ENCODE measurements at places on chromosomes 7 and 10. TPM values are rescaled to one million over a fixed set of nuclear protein-coding genes. Genes with fewer than 3 reads are reported as not detected.

DNA sequence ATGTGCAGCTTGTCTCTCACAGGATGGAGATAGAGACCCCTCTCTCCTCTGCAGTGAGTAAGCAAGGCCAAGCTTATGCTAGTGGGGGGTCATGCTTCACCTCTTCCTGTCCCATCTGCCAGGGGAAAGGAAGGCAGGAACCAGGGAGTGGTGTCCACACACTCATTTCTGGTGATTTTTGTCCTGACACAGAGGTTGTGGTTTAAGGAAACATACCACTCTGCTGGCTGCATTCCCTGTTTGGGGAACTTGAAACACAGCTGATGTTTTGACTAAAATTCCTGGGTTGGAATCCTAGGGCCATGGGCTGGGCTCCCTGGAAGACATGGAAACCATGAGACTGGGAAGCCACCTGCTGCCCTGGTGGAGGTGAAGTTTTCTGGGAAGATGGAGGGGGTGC is 21.4 kb downstream of the C10orf120 start:
- no peak for DNase-seq

DNA sequence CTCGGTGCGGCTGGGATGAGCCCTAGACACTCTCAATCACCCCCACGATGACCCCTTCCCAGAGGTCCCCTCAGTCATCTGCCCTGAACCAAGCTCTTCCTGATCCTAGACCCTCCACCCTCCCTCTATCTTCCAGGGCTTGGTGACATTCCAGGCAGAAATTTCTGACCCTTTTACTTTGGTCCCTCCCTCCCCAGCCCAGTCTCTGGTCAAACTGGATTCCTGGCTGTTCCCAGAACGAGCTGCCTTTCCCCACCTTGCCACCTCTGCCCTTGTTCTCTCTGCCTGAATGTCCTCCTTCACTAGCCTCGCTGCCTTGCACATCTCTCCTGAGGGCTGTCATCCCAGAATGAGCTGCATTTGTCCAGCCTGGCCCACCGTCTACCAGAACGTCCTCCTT is 1.3 kb upstream of the CLDN4 start:
- DNase-seq: no peak

- no peak for DNase-seq
These were observed 136.9 kb upstream of the PTN start for GRCh38 chr7:137480401-137480800.

DNA sequence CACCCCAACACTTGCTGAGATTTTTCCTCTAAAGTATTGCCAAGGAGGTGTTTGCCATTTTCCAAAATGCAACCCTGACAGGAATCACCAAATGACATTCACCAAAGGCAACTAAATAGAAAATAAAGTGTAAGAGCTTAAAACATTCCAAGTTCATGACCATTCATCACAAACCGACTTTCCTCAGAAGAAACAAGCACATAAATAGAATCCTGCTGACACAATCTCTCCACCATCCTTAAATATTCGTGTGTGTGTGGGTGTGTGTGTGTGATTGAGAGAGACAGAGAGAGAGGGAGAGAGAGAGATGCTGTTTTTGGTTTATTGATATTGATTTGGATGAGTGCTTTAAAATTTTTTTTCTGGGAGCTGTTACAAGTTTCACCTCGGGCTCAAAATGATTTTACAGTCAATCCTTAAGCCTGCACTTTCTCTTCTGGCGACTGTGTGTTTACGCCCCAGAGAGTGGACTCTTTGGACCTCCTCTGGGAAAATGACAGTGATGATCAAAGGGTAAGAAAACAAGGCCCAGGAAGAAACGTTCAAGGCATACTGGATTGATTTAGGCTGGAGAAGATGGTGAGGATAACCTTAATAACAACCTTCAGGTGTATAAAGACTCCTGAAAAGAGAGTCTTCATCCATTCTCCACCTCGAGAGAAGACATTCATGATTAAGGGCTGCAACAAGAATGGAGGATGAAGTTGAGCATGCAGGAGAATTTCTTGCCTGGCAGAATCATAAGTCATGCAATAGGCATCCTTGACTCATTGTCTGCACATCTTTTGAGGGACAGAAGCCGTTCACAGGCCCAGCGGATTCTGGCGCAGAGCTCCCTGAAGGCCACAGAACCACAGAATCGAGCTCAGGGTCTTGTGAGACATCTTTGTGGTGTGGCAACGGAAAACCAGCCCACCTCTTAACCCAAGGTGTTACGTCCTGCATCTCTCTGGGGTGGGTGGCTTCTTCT is 104.4 kb upstream of the FGFR2 start:
- no peak for DNase-seq

Gene SP8
- not detected for total RNA-seq

Gene NACAD
- total RNA-seq: 7.8 TPM

DNA sequence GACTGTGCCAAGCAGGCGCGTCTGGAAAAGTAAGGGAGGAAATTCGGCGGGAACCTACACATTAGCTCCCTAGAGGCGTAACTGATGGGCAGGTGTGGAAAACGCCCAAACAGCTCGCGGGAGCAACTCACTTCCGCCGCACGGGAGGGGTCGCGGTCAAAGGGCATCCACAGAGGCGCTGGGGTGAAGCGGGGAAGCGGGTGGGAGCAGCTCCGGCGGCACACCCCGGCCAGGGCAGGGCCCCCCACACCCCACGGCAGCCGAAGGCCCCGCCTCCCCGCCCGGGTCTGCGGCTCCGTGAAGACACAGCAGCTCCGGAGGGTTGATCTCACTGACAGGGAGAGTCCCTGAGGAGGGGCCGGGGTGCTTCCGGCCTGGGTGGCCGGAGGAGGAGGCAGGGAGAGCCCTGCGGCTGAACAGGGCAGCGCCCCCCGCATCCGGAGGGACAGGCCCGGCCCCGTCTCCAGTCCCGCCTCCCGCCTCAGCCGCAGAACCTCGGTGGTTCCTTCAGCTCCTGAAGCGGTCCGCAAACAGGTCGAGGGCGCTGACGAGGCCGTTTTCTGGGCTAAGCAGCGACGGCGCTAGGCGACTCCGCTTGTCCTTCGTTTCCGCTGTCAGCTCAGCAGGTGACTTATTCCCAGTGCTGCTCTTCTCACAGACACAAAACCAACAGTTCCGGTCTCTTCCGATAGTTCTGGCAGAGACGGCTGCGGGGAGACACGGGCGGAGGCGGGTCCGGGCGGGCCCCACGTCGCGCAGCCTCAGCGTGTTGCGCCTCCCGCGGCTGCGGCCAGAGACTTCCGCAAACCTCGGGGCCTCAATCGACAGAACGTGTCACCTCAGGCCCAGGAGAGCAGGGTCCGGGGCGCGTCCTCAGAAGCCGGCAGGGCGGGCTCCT is 276.1 kb downstream of the DNAJB6 start:
- DNase-seq: no peak

Gene CNPY1
- not detected for total RNA-seq

DNA sequence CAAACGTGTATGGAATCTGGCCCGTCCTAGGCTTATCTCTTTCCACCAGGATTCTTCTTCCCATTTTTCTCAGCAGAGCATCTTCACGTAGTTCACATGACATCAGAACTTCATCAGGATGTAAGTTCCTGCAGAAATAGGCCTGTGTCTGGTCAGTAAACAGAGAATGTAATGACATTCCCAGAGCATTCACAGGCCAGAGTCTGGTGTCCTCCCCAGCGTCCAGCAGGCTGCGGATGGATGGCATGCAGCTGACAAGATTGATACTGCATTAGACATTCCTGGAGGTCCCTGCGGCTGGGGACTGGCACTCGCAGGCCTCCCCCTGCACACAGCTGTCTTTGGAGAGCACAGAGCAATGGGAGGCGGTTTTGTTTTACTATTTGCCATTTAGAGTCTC is 28.7 kb downstream of the MGMT start:
- no peak for DNase-seq

DNA sequence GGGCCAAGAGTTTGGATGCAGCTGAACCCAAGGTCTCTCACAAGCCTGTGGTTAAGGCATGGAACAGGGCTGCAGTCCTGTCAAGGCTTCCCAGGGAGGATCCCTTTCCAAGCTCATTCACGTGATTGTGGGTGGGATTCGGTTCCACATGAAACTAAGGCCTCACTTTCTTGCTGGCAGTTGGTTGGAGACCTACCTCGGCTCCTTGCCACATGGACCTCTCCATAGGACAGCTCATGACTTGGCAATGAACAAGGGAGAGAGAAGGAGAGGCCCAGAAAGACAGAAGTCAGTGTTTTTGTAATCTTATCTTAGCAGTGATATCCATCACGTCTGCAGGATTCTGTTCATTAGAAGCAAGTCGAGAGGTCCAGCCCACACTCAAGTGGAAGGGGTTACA is 583.8 kb downstream of the LRMDA start:
- peak; percentile 35 for DNase-seq

- DNase-seq: no peak
These were observed 117.7 kb upstream of the KIAA1217 start for GRCh38 chr10:24091256-24091655.

Gene NME8
- not detected for total RNA-seq

- DNase-seq: no peak
These were observed 43.0 kb downstream of the ZMYND11 start for GRCh38 chr10:178208-178607.

- DNase-seq: no peak
These were observed 3.5 kb upstream of the GSTK1 start for GRCh38 chr7:143259765-143260164.

DNA sequence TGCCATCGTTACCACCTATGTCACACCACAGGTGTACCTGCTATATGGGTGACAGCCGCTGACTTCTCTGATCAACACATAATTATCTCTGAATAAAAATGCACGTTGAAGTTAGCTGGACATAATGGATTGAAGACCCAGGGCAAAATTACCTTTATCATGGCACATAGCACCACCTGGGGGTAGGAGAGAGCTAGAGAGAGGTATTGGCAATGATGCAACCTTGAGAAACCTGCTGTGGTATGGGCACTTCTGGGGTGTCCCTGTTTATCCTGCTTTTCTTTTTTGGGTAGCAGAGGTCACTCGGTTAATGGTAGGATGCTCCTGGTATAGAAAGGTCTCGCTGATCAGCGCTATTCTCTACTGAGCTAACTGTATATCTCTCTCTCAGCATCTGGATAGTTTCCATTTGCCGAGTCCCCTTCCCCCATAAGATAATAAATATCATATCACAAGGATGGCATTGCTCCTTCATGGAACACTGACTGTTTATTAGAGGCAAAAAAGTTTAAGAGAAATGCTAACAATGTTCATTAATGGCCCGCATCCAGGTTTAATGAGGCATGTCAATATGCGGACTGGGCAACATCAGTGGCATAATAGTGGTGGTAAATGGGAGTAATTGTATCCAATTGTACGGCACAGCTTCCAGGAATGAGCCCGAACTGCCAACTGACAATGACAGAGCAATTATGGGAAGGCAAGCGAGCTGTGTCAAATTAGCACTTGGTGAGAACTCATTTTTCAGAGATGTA is 323.1 kb downstream of the TFEC start:
- no peak for DNase-seq

Gene LRRC61
- total RNA-seq: 19.3 TPM

- no peak for DNase-seq
These were observed 37.7 kb downstream of the NRF1 start for GRCh38 chr7:129649128-129649690.

GRCh38 chr7:18401757-18402156 is 93.8 kb upstream of the HDAC9 start:
- no peak for DNase-seq

DNA sequence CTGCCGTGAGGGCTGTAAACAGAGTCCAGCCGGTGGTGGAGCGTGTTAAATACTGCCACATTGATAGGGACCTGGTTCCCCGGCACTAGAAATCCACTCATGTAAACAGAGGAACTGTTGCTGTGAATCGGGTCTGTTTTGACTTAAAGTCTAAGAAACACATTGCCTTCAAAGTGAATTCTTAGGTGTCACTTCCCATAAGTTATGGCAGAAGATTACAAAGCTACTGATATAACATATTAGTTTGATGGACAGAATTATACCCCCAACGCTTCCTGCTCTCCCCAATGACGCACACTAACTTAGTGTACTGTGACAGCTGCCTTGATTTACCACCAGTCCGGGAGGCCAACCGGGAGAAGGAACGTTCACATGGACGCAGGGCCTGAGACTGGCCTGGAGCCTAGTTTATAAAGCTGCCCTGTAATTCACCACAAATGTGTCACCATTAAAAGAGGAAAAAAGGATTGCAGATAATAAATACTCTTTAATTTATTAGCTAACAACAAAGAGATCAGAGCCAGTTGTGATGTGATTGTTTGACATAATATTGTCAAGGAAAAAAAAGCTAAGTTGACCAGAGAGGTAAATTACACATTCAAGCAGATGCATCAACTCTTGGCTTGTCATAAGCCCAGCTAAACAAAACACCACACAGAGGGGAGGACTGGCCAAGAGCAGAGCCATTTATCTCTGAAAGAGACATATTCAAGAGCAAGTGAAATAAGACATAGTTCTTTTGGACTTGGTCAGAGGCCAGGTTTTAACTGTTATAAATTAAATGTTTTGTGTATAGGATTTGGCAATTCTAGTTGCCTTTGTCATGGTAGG is 820.6 kb downstream of the LRMDA start:
- DNase-seq: no peak

DNA sequence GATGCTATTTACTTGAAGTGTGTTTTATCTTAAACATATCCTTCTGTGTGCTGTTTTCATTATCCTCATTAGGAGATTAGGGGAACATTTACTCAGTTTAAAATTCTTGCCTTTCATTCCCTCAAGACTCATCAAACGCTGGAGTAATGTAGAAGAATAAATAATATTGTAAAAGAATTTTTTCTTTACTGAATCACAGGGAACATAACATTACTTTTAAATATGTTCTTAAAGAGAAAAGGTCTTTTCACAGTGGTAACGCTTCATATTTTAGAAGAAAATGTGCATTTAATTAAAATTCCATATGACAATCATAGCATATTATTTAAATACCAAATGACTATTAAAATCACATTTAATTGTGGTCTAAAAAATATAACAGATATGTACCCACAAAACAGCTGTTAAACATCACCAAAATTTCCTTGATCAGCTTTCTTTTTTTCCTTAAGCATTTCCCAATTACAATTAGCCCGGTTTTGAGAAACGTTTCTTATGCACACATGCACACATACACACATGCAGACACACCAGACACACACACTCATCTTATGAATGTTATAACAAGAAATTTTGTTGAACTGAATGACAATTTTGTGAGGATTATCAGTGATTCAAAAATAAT is 102.0 kb upstream of the GLI3 start:
- DNase-seq: no peak

Data from tibial nerve (tissue), 4 donors.